MV-4-11 (cell line): ENCODE measurements at places on chromosomes 5 and 9.

DNA sequence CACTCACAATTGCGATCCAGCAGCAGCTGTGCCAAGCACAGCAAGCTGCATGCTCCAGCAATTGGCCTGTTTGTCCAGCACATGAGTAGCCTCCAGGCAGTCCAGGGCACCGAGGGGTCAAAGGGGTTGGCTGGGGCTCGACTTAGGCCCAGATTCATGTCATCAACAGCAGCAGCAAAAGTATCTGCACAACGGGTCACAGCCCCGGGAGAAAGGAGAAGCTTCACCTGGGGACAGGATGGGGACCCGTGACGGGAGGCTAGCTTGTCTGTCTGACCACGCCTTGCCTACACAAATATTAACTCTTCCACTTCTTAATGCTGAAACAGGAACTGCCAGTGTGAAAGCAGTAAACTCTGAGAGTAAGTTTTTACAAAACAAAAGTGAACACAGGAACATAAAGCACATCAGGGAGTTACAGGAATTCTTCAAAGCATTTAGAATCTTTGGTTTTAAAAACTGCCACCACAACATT lies 191.2 kb downstream of the PIK3R1 start:
- peak; percentile 21 for DNase-seq

DNA sequence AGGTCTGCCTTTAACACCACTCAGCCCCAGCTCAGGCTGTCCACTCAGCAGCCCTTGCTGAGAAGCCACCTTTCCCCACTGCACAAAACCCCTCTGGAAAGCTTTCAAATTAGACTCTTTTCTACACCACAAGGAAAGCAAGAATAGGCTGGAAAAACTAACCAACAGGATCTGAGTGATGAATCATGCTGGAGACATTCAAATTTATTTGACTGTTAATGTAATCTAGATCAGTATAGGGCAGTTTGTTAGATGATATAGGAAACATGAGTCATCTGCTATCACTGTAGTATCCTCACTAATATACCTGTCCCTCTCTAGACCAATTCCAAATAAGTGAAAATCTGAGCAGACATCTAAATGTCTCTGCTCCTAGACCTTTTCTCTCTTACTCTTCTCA lies 127.8 kb upstream of the PAM start:
- no peak for DNase-seq

DNA sequence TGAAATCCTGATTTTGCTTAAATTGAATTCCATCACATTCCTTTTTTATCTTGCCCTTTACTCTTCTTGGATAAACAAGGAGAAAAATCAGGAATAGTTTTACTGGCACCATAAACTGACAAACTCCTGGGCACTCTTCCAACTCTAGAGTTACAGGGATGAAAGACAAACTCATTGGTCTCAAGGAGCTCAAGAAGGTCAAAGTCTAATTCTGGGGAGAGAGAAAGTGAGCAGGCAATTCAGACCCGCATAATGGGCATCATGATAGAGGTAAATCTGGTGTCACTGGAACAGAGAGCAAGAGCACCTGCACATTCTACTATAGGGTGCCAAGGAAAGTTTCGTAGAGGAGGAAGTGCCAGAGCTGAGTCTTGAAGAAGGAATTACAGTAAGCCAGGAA lies 64.8 kb downstream of the GRIN3A start:
- no peak for DNase-seq

DNA sequence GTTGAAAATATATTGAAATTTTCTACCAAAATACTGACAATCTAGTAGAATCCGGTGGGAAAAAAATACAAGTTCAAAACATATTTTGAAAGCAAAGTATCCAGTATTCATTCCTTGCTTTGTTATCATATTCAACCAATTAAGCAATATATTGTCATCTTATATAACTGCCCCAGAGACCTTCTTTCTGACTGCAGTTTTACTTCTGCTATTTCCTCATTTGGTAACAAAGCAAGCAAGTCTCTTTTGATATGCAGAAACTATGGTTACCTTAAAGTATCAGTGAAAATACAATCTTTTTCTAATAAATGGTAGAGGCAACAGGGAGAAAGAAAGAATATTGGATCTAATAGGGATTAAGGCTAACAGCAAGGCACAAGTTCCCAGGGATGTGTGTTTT lies 663.7 kb upstream of the MEF2C start:
- peak; percentile 61 for DNase-seq

GRCh38 chr5:95317085-95317484 lies 32.2 kb upstream of the MCTP1 start:
- DNase-seq, result no peak
